Mammary epithelial cell (primary cell): ENCODE measurements at places on chromosomes 6 and 20.

- no peak for DNase-seq
Observed at GRCh38 chr6:132304891-132305305, 96.4 kb downstream of the MOXD1 start.

- no peak for DNase-seq
Observed at GRCh38 chr6:31418251-31418650, 14.9 kb downstream of the MICA start.

DNA sequence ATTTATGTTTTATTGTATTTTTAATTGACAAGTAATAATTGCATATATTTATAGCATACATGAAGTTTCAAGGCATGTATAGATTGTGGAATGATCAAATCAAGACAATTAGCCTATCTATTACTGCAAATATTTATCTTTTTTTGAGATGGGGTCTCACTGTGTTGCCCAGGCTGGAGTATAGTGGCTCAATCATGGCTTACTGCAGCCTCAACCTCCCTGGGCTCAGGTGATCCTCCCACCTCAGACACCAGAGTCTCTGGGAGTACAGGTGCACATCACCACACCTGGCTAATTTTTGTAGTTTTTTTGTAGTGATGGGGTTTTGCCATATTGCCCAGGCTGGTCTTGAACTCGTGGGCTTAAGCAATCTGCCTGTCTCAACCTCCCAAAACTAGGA, 16.2 kb upstream of the FUCA2 start:
- no peak for DNase-seq

DNA sequence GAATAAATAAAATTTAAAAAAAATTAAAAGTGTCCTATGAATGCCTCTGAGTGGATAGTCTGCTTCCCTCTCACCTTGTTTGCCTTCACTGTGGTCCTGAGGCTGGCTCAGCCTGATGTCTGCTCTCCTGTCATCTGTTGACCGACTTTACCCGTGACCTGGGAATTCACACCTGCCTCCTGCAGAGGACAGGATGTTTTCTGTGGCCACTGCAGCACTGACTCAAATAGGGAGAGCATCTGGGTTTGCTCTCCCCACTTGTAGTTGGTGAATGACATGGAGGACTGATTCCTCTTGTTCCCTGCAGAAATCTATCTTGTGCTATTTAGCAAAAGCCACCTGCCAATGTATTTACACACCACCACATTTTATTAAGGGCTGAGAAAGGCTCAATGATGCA, 52.4 kb upstream of the ERVFRD-1 start:
- no peak for DNase-seq

- no peak for DNase-seq
Observed at GRCh38 chr20:5495939-5496338, 179.2 kb upstream of the PROKR2 start.

GRCh38 chr6:122075917-122076316, 323.5 kb upstream of the HSF2 start:
- no peak for DNase-seq

GRCh38 chr6:106119546-106119945, 33.4 kb downstream of the PRDM1 start:
- DNase-seq = peak; percentile 64

DNA sequence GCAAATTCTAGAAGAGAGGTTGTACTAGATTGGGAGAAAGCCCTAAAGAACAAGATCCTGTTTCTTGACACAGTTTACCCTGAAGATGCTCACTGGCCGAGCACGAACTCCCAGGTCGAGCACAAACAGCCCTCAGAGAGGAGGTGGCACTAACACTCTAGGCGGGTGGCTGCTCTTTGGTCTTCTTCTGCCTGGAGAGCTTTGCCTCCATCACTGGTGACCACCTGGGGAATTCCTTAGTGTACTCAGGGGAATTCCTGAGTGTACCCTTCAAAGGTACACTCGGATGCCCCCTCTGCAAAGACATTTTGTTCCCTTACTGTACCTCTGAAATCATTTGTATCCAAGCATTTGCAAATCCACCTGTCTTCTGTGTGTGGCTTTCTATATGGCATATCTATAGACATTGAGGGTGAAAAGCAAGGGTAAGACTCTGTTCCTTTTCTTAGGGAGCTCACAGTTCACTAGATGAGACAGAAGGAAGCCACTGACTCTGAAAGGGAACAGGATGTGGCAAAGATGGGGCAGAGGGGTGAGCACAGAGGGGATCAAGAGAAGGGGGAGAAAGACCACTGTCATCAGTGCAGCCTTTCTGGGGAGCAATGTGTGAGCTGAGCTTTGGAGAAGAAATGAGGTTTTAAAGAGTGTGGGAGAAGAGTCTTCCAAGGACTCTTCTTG, 169.8 kb upstream of the PROKR2 start:
- DNase-seq = no peak

- DNase-seq = no peak
Observed at GRCh38 chr6:2124260-2124709, 121.1 kb downstream of the GMDS start.

- DNase-seq = no peak
Observed at GRCh38 chr6:40710626-40711330, 123.6 kb upstream of the LRFN2 start.

GRCh38 chr20:10922506-10922905, 248.7 kb upstream of the JAG1 start:
- no peak for DNase-seq

GRCh38 chr6:85115376-85115775, 334.5 kb upstream of the NT5E start:
- no peak for DNase-seq

DNA sequence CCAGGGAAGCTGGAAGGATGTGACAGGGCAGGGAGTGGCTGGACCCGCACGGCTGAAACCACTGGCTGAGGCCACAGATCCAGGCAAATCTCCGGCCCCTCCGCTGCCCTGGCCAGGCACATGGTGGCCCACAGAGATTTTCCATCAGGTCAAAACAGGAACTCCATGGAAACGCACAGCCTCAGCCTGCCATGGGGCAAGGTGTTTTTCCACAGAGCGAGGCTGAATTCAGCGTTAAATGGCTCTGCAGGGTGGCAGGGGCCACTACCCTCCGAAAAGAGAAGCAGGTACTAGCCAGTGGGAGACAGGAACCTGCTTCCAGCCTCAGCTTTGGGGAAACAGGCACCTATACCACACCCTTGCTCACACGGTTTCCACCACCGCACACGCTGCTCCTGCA, 53.1 kb downstream of the PREX1 start:
- DNase-seq = no peak

DNA sequence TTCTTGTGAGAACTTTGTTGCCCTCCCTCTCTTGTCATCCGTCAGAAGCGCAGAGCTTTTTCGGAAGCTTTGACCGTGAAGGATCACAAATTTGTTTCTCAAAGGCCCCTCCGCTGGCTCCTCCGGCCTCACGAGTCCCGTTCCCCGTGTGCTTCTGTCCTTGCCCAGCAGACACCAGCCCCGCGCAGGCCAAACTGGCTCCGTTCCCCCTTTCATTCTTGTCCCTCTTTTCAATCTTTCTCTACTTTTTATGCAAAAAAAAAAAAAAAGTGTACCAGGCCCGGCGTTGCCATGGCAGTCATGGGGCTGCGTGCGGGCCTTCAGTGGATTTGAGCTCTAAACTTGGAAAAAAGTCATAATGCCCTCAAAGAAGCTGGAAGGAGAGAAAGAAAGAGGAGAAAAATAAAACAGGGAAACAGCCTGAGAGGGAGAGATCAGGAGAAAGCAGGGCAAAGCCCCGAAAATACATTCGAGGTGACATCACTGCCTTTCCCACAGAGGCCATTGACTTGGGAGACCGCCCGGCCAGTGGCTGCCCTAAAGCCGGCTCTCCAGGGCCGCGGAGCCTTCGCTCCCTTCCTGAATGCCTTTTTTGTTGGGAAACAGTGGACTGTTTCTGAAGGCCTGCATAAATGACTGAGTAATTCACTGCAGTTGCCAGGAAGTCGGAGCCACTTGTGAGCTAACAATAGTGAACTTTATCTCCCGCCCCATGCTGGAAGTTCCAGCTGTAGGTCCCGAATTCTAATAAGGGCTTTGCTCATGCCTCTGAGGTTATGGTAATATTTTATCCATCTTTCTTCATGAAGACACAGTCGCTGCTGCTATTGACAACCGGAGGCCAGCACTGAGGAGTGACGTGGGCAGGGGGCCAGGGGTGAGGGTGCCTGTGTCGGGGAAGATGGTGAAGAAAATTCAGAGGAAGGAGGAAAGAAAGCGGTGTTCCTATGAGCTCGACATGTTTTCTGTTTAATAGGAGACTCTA, 670.9 kb downstream of the QKI start:
- DNase-seq = no peak

DNA sequence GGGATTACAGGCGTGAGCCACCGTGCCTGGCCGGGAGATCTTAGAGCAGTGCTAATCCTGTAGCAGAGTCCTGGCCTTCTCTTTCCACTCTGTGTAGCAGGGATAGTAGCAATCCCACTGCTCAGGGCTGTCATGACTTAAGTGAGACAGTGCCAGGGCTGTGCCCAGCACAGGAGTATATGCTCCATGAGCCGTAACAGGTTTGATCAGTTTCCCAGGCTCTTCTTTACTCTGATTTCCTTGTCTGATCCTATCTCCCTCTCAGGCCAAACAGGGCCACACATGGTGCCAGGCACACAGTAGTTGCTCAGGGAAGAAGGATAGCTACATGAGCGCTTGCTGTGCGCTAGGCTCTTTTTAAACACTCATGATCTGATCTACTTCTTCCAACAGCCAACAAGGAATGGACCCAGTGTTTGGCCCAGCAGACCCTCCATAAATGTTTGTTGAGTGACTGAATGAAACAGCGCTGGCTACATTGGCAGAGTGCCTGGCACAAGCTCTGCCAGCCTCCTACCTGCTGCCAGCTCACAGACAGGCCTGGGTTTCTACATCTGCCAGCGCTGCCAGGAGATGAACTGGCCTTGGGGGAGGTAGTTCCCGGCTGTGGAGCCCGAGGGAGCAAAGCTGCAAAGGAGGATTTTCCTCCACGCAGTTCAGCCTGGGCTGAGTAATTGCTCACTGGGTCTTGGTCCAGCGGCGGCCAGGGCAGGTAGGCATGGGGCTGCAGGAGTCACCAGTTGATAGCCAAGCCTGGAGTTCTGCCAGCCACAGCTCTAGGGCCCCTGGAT, 36.9 kb downstream of the SNAI1 start:
- DNase-seq = peak; percentile 63

GRCh38 chr6:48839206-48839605, 623.8 kb downstream of the MMUT start:
- DNase-seq = no peak
